ENCODE measurements at places on chromosomes 4 and X. TPM values are rescaled to one million over a fixed set of nuclear protein-coding genes. Genes with fewer than 3 reads are reported as not detected.

GRCh38 chr4:151446208-151446607 is 37.2 kb downstream of the FHIP1A start:
- ATAC-seq, result no peak

- no peak for ATAC-seq
Observed at GRCh38 chrX:69280933-69281332, 115.7 kb upstream of the PJA1 start.

DNA sequence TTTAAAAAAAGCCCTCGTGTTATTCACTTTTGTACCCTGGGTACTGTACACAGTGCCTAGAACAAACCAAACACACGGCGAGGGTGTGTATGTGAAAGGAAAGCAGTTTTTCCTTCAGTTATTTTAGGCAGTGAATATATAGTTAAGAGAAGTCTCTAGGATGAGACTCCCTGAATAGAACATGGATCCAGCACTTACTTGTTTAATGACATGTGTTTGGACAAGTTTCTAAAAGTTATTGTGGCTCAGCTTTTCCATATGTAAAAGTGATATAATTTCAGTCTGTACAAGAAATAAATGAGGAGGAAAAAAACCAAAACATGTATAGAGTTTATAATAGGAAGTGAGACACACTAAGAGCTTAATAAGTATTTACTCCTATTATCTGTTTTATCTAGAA is 273.2 kb downstream of the ADGRL3 start:
- no peak for ATAC-seq

GRCh38 chrX:111375747-111376146 is 36.2 kb downstream of the DCX start:
- no peak for ATAC-seq

DNA sequence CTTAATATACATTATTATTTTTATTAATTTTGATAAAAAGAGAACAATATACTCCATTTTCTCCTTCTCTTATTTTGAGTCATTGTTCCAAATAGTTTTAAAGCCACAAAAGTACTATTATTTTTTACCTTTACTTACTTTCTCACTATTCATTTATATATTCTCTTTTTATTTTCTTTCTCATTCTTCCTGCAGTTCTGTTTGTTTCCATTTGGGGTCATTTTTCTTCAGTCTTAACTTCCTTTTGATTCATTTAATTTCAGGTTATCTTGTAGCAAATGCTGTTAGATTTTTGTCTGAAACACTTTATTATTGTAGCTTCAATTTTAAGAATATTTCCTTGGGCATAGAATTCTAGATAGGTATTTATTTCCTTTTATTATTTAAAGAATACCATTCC is 438.6 kb upstream of the EPHA5 start:
- ATAC-seq, result no peak

- no peak for ATAC-seq
Observed at GRCh38 chr4:156628858-156629257, 342.7 kb downstream of the PDGFC start.

- ATAC-seq, result no peak
Observed at GRCh38 chr4:80096175-80096850, 23.3 kb upstream of the ANTXR2 start.

- ATAC-seq, result peak; percentile 92
Observed at GRCh38 chr4:15400981-15401671, 26.7 kb upstream of the C1QTNF7 start.

GRCh38 chr4:14529653-14530052 is 472.6 kb upstream of the CPEB2 start:
- ATAC-seq, result peak; percentile 90

- peak; percentile 89 for ATAC-seq
Observed at GRCh38 chr4:113327494-113327893, 278.0 kb downstream of the ANK2 start.

- ATAC-seq, result no peak
Observed at GRCh38 chrX:100979881-100980607, 10.5 kb downstream of the ARL13A start.

DNA sequence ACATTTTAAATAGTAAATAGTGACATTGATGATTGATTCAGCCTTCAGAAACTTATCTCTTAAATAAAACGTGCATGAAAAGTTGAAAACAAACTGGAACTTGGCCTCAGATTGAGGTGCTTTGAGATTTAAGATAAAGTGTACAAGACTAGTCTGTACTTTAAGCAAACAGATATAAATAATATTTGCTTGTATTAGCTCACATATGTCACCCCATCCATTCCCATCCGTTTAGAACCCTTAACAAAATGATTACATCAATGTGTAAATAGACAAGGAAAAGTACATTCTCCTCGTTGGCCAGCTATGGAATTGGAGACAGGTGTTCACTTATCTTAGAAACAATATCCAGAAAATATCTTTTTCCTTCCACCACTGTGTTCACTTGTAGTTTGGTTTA is 130.8 kb downstream of the BANK1 start:
- ATAC-seq, result no peak

The GASK1B gene
- total RNA-seq, result 1.0 TPM

The PLAC8 gene
- 0.55 TPM for total RNA-seq

The OPN1MW gene
- not detected for total RNA-seq

The CXCL3 gene
- 1.5 TPM for total RNA-seq
